ENCODE measurements at places on chromosomes 4 and X.

GRCh38 chr4:10866666-10867065, 182.1 kb upstream of the CLNK start:
- DNase-seq: no peak

- no peak for DNase-seq
Observed at GRCh38 chrX:74372272-74372671, 49.0 kb upstream of the SLC16A2 start.

DNA sequence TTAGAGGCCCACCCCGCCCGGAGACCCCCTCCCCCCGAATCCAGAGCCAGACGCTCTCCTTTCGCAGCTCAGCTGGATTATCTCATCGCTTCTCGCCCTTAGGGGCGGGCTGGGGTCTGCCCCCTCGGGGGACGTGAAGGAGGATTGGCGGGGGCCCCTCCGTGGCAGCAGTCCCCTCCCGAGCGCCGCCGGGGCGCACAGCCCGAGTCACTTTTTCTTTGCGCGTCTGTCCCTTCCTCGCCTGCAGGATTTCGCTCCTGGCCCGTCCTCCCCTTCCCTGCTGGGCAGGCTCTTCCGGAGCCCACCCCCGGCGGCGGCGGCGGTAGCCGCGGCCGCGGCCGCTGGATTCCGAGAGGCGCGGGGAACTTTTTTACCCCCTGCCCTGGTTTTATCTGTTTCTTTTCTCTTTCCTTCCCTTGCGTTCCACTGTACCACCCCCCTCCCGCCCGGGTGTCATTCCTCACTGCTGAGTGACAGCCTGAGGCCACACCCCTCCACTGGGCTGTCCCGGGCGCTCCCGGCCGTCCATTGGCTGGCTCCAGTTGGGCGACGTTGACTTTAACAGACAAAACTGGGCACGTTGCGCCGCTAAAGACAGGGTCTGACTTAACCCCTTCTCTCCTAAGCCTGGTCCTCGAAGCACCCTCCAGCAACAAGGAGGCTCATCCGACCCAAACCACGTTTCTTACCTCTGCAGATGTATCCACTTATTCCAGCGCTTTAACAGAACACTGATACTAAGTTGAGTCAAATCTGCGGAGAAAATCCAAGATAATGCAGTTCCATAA, 492 bp upstream of the NKX3-2 start:
- peak; percentile 91 for DNase-seq

- DNase-seq: no peak
Observed at GRCh38 chr4:200936-201335, 76.6 kb downstream of the ZNF718 start.

- no peak for DNase-seq
Observed at GRCh38 chrX:1401611-1402430, 9.9 kb upstream of the SLC25A6 start.

- no peak for DNase-seq
Observed at GRCh38 chr4:180160195-180160983, 2082.8 kb upstream of the TENM3 start.

DNA sequence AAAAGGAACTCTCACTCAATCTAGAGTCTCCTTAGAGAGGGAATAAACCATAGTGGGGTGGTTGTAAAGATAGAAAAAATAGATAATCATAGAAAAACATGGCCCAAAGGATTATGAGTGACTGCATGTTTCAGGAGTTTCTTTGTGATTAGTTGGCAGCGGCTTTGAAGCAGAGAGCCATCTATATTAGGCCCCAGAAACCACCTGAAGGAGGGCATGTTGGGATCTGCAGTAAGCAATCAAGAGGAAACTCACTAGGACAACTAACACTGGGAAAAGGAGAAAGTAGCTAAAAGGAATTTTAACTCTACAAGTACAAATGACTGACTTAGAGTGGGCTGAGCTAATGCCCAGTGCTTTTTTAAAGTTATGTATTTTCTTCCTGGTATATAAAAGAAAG, 269.2 kb upstream of the NRK start:
- no peak for DNase-seq

All from Kasumi-1 (cell line).